ENCODE measurements at places on chromosomes 5 and 9.

DNA sequence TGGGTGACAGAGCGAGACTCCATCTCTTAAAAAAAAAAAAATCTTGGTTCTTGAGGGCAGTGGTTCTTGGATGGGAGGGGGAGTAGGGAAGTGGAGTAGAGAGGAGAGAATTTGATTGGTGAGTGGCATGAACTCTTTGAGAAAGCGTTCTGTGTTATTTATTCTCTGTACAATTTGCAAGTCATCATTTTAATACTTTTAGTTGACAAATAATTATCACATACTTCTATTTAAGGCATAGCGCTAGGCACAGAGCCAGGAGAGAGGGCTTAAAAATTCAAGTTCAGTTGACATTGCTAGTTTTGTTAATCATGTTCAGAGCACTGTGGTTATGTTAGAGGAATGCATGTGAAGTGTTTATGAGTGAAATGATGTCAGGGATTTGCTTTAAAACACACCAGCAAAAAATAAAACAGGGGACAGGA lies 24.6 kb downstream of the HSDL2 start:
- no peak for DNase-seq

GRCh38 chr9:13957089-13957488 lies 356.9 kb downstream of the NFIB start:
- DNase-seq = no peak

GRCh38 chr9:18359335-18359734 lies 114.6 kb upstream of the ADAMTSL1 start:
- no peak for DNase-seq

GRCh38 chr9:130316430-130316829 lies 50.9 kb downstream of the HMCN2 start:
- no peak for DNase-seq

DNA sequence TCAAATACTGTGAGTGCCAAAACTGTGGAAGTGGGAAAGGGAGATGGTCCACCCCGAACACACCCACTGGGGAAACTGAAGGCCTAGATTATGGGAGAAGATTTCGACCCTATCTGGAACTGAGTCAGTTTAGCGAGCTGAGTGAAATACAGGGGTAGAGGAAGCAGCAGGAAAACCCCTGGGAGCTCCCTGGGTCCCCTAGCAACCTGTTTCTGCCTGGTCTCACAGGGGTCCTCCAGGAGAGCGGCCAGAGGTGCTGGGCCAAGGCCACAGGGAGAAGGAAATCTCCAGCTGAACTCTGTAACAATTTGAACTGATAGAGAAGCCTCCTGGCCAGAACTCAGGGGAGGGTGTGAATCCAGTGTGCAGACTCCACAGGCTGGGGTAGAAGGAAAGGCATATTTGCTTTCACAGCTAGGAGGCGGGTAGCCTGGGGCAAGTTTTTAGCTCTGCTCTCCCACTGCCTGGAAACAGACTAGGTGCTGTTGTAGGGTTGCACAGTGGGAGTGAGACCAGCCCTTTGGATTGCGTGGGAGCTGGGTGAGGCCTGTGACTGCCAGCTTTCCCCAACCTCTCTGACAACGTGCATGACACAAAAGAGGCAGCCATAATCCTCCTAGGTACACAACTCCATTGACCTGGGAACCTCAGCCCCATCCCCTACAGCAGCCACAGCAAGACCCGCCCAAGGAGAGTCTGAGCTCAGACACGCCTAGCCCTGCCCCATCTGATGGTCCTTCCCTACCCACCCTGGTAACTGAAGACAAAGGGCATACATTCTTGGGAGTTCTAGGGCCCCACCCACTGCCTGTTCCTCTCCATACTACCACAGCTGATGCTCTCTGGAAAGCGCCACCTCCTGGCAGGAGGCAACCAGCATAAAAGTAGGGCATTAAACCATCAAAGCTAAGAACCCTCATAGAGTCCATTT lies 78.8 kb upstream of the GPBP1 start:
- DNase-seq = no peak

DNA sequence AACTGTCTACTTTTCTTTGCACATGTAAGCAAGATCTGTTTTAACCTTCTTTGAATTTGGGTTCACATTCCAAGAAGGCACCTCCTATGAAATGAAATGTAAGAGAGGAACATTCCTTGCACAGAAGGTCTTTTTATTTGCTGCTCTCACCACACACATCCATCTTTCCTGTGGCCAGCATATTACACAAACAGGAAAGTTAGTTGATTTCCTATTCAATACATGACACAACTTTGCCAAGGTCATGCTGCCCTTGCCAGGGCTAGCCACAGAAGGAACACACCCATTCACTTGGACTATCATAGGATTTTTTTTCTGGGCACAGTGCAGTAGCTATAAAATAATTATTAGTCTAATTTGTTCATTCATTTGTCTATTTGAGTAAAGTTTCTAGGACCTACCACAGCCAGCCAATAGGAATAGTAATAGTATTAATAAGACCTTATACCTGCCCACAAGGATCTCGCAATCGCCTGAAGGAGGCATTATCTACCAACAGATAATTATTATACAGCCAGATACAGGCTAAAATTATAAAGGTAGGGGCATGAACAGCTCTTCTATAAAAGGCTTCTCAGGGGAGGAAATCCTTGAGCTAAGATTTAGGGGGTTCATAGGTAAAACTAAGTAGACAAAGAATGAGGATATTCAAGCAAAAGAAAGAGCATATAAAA lies 78.1 kb upstream of the NREP start:
- DNase-seq = no peak

DNA sequence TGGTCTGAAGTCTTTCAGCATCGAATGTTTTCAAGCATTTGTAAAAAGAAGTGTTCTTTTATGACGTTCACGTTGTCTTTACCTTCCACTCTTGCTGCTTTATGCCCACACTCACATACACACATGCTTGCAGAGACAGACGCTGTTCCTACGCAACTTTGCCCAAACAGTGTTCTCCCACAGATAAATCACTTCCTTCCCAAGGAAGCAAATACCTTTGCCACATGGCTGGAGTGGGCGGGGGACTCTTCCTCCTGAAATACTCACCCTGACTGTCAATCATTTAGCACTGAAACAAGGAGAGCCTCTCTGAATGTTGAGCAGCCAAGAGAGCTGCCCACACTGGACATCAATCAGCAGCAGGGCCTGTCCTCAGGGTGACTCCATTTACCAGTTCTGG lies 22.4 kb upstream of the ASTN2 start:
- DNase-seq = no peak

DNA sequence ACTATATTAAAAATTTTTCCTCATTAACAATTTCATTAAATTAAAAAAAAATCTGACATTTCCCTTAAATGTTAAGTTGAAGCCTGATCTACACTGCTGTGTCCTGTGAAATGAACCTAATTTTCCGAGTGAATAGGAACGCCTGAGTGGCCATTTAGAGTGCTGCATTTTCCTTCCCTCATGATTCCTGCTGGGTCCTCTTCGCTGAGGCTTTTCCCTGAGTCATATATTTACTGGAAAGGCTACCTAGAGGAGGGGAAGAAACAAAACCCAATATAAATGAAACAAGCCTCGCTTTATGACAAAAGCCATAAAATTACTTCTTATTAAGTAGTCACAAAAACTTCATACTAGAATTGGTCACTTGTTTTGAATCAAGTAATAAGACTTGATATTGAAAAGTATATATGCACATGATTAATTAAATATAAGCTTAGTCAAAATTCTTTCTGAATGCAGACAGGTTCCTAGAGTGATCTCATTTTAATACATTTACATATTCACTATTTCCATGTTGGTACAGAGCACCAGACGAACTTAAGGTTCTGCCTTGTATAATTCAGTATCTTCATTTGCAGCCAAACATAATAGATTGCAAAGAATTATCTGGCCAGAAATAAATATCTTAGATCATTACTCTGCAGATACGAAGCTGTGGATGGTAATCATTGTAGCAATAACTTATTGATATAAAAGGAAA lies 6.3 kb upstream of the ISCA1 start:
- DNase-seq = no peak

DNA sequence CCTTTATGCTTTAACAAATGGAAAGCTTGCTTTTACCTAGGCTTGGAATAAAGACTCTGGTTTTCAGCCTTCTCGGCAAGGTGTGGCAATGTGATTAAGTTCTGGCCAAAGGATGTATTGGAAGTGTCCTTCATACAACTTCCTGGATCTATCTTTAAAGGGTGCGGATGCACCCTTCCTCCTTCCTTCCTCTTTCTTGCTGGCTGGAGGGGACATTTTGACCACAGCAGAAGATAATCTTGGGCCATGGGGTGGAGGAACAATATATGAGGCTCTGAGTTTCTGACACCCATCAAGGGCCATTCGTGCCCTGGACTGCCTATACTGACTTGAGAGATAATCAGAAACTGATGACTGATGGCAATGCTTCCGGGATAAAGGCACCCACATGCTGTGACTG lies 145.7 kb downstream of the ACER2 start:
- DNase-seq = no peak

DNA sequence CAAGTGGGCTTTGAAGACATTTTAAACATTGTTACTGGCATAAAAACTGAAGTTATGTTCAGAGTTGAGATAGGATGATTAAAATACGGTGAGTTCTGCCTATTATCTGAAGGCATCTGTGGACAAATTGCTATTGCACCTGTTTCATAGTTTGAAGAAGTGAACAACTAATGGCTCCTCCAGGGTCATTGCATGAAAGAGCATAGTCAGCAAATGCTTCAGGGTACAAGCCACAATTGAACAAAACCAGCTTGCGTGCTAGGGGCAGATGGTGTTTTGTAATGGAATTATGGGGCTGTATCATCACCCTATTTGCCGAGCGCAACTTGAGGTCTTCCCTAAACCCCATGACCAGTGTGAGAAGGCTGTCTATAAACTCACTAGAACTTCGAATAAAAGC lies 369.1 kb downstream of the MTRR start:
- no peak for DNase-seq

DNA sequence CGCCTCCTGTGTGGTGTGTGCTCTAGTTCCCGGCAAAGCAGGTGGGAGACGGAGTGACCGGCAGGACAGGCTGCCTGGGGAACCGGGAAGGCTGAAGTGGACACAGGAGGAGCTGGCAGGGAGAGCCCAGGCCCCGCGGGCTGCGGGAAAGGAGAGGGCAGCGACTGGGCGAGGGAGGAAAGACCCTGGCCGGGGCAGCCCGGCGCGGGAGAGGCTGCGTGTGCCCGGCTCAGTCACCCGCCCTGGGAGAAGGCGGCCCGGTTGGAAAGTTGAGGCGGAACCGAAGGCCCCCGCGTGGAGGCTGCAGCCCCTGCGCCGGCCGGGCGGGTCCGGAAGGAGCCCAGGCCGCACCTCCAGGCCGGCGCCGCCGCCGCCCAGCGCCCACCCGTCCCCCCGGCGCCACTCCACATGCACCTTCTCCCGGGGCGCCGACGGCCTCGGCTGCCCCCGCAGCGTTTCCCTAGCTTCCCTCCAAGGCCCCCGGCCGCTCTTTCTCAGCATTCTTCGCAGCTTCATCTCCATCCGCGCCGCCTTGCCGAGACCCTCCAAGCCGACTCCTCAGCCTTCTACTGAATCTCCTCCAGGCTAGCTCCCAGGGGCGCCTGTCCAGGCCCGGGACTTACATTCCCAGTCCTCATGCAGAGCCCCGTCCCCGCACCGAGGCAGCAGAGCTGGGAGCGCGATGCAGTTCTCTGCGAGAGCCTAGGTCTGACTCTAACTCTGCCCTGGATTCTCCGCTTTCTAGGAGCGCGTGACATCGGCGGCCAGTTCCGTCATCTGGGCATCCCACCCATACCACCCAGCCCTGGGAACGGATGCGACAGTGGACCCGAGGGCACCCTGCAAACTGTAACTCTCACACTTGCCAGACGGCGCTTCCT lies 152.0 kb downstream of the ERCC6L2 start:
- DNase-seq = no peak

GRCh38 chr9:34759432-34760134 lies 49.6 kb upstream of the CCL21 start:
- no peak for DNase-seq

- no peak for DNase-seq
Observed at GRCh38 chr5:155475318-155475717, 461.8 kb downstream of the KIF4B start.

GRCh38 chr5:176774216-176775171 lies 35.9 kb upstream of the UNC5A start:
- no peak for DNase-seq

GRCh38 chr9:8860086-8860485 lies 1060.5 kb upstream of the DMAC1 start:
- no peak for DNase-seq

DNA sequence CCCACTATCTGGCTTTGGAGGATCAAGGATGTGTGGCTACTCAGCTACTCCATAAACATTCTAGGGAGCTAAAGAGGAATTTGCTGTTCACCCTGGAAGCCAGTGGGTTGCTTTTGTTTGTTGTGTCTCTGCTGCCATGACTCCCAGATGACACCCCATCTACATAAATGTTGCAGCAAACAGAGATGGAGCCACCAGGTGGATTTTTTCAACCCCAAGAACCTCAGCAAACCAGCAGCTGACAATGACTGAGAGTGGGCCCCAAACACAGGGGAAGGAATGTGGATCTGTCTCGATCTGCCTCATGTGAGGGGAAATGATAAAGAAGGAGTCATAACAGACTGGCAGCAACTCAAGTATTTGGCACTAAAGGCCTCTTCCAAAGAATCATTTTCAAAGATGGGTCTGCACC lies 132.7 kb upstream of the TNC start:
- DNase-seq = peak; percentile 39

DNA sequence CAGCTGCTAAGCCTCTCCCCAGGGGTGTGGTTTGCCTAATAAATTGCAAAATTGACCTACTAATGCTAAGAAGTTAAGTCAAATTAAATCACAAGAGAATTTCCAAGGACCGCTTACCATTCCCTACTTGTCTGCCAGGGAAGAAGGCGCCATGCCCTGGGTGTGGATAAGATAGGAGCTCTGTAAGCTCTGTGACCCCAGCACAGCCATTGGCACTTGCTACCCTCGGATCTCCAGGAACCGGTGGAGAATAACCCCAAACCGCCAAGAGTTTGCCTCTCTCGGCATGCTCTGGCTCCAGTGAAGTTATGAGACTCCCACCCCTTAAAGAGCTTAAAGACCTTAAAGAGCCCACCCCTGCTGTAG lies 58.9 kb downstream of the NEURL1B start:
- no peak for DNase-seq

- DNase-seq = peak; percentile 51
Observed at GRCh38 chr5:36240779-36241630, 720 bp downstream of the NADK2 start.

DNA sequence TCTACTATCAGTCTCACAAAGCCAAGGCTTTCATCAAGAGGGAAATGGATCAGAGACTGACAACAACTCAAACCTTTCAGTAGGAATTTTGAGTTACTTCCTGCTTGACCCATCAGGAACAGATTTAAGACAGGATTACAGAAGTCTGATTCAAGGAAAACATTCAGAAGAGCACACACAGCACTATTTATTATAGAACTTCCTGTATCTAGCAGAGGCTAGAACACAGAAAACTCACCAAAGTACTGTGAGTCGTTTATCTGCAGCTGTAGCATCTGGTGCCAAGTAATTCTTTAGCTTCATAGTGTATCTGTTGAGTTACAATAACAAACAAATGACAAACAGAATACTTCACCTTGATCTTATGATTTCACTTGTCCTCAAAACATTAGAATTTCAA lies 13.8 kb downstream of the LEAP2 start:
- no peak for DNase-seq

DNA sequence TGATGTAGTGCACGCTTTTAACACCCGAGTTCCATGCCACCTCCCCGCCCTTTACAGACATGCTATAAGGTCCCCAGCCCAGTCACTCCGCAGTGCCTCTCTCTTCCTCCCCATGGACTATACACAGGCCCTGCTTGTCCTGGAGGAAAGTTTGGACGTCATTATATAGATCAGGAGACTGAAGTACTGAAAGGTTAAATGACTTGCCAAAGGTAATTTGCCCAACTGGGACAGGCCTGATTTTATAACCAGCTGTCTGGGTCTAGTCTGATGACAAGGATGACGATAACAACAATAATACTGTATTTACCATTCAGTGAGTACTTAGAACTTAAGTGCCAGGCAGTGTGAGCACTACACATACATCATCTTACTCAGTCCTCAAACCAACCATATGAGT lies 33.1 kb downstream of the LVRN start:
- DNase-seq = no peak
